ENCODE measurements at places on chromosomes 16 and 17.

GRCh38 chr16:12166271-12166670 lies 189.7 kb downstream of the SNX29 start:
- no peak for DNase-seq

GRCh38 chr17:57004944-57005579 lies 27.1 kb downstream of the SCPEP1 start:
- DNase-seq: peak; percentile 35

DNA sequence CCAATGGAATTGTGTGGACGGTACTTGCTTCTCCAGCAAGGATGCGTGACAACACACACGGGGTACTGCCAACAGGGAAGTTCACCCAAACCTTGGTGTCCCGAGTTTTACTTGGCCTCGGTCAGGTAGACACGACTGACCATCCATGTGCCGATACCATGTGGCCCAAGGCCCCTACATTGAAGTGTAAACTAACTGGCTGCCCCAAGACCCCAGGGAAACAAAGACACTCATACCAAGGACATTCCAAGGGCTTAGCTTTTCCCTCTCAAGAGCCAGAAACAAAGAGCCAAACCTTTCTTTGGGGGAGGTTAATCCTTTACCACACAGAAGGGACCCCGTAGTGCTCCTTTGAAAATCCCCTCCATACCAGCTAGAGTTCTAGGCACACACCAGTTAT lies 215.9 kb upstream of the TNRC6C start:
- DNase-seq: no peak

DNA sequence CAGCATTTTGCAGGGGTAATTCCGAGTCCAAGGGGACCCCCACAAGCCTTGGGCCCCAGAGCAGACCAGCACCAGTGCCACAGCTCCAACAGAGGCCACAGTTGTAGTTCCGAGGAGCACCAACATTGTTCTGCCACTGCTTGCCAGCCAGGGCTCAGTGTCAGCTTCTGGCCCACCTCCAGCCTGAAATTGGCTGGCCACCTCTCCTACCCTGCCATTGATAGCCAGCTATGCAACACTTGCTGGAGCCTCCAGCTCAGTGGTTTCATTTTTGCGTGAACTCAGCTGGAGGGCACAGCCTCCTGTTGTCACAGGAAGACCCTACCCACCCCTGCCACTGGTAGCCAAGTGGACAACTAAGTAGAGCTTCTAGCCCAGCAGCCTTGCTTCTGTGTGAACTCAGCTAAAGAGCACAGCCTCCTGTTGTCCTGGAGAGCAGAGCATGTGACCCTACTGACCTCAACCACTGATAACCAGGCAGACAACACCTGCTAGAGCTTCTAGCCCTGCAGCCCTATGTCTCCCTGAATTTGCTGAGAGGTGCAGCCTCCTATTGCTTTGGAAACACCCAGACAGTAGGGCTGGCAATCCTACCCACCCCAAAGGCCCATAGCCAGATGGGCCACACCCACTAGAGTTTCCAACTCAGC lies 24.9 kb downstream of the HYDIN start:
- no peak for DNase-seq

- no peak for DNase-seq
Observed at GRCh38 chr17:10033449-10033848, 128.4 kb upstream of the RCVRN start.

DNA sequence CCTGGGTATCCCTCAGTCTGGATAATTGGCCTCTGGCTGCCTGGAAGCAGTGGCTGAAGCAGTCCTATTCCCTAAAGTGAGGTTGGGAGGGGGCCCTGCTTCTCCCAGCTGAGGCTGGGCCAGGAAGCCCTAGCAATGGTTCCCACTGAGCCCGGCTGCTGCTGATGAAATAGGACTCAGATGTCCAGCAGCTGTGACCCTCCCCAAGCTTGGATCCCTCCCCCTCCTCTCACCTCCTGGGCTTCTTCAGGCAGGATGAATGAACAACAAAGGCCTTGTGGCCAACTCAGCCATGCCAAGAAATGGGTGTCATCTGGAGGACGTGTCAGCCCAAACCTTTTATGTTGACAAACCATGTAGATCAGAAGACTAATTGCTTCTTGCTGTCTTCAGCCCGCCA lies 42.0 kb downstream of the AXIN2 start:
- no peak for DNase-seq

DNA sequence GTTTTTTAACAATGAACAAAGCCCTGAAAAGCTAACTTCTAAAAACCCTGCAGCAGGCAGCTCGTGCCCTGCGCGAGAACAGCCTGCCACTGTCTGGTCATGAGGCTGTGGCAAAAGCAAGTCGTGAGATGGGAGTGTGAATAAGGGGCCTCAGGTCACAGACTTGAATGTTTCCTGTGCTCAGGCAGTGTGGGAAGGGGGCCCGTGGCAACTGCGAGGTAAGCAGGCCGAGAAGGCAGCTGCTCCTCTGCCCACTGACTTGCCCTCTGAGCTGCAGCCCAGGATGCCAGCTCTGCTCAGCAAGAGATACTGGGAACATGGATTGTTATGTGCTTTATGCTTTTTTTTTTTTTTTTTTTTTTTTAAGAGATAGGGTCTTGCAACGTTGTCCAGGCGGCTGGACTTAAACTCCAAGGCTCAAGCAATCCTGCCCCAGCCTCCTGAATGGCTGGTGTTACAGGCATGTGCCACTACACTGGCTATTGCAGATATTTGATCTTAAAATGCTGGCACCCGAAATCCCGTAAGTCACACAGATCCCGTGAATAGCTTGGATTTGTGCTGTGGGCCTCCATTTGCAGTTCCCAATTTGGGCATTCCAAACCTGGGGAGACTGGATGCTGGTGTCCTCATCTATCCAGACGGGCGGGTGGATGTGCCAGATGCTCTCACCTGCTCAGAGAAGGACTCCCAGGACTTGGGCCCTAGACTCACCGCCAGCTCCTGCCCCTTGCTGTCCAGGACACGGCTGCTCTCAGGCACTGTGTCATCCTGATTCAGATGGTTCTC lies 44.0 kb downstream of the UBN1 start:
- DNase-seq: no peak

- DNase-seq: no peak
Observed at GRCh38 chr17:61709567-61709966, 118.5 kb upstream of the NACA2 start.
